ENCODE measurements at places on chromosomes 12 and 14. TPM values are rescaled to one million over a fixed set of nuclear protein-coding genes. Genes with fewer than 3 reads are reported as not detected.

KSR2 gene
- 0.20 TPM for total RNA-seq

GRCh38 chr12:120242275-120242799 is 23.2 kb downstream of the PXN start:
- no peak for DNase-seq

DNA sequence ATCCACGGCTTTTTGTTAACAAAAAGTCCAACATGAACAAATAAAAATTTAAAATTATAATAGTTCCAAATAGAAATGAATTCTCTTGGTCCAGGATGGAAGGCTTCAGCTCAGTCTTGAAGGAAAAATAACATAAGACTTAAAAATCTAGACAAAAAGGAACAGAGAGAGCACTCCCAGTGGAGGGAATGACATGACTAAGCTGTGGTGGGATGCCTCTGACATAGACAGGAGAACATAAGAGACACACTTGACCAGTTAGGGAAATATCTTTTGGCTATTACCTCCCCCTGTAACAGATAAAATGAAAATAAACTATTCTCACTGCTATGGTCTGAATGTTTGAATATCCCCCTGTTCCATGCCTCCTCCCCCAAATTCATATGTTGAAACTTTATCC is 106.8 kb downstream of the BBS10 start:
- no peak for DNase-seq

- no peak for DNase-seq
These were observed 7.7 kb upstream of the BCL7A start for GRCh38 chr12:122013791-122014590.

DNA sequence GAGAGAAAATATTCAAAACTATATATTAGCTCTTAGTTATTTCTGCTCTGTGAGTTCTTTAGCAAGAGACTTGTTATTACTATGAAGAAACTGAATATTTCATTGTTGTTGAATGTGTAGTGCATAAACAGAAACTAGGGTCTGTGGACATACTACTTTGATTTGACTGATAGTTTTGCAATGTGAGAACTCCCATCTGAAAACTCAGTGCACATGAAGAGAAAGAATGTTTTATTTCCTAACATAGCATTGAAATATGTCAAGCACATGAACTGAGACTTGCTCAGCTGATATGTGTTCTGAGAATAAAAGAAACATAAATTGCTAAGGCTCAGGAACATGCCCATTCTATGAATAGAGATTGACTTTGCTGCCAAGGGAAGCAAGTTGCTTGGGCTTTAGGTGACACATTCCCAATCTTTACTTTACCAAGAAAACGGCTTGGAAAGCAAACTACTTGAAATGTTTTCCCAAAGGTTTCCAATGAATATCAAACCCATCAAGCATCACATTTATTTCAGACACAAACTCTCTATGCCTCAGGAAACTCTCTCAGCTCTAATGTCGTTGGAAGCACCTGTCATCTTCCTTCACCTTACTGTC is 290.4 kb downstream of the SLC16A7 start:
- no peak for DNase-seq

DNA sequence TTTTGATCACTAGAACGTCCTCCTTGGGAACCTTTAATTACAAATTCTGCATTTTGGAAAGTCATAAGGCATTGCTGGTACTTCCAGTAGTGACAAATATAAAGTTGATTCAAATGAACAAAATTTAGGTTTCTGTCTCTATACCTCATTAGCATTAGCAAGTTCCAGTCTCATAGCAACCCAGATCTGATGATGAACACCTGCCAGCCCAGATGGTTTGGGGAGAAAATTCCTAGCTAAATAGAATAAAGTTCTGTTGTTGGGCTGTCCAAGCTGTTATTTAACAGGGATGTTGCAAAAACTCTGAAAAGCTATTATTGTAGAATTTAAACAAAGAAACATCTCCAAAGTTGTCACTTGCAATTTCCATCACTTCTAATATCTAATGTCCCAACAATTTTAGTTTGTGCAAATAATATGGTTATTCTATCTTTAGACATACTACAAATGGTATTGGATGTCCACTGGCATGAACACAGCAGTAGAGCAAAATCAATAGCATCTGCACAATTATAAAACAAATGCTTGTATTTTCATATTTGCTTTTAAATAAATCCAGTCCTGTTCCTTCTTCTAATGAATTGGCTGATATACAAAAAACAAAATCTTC is 299.4 kb downstream of the SLC16A7 start:
- DNase-seq: no peak

GRCh38 chr12:68623059-68623458 is 12.4 kb downstream of the RAP1B start:
- DNase-seq: no peak

DNA sequence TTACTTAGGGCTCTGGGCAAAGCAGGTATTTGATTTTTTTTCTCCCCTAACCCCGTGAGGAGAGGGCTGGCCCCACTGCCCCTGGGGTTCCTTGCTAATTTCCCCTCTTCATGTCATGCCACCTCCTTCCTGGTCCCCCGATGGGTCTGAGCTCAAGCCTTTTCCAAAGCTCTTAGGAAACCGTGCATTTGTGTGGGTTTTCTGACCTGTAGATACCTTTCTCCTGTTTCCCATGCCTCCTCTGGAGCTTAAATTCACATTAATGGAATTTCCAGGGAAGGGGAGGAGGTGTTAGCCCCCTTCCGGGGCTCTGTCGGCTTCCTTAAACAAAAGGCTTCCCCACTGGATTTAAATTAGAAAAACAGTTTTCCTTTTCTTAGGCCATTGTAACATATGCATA is 12.6 kb downstream of the SFSWAP start:
- DNase-seq: no peak
